ENCODE measurements at places on chromosomes 5 and 9.

GRCh38 chr5:14399054-14399692, 182.4 kb upstream of the OTULINL start:
- no peak for DNase-seq

DNA sequence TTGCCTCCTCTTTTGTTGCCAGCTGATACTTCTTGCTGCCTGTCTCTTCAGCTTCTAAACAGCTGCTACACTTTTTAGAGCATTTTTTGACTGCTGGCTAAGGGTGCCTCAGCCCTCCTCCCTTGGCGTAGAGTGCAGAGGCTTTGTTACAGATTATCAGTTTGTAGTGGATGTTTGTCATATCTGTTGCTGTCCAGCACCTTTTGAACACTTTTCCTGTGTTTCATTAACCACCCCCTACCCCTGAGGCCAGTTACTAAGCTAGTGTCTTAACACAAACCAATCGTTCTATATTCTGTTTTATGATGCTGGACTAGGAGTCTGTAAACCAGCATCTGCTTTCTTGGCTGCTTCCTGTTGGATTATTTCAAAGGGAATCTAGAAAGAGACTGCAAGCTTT, 441.5 kb downstream of the DNAH5 start:
- DNase-seq = no peak

DNA sequence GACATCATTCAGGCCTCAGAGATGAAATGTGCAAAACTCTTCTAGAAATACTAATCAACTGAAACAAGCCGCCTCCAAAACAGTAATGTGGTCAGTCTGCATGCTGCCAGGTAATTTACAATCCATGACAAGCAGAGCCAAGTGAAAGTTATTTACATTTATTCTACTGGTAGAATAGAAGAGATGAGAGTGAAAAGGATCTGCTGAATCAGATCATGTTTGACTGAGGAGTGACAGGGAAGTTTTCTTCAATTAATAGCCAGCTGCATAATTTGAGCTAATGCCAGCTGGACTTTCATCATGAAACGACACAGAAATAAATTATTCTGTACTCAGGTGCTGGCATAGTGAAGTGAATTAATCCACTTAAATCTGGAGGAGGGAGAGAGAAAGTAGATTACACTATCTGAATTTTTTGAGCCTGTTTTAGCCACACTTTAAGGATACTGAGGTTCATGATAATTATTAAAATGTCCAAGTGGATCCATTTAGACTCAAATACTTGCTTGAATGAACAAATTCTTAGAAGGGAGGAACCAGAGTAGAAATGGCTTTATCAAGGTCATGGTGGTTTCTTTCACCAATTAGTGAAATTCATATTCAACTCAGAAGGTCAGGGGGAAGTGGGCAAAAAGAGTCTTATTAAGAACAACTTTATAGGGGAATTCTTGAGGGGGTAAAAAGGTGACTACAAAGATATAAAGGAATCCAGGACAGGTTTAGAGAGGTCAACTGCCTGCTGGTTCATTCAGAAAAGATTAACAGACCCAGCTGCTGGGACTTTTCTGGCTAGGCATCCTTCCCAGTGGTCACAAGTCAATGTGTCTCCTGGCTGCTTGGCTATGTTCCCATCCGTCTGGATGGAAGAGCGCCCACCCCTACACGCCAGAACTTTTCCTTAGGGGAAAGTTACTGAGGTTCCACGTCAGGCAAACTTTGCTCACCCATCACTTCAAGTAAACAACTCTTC, 350.4 kb downstream of the PDE4D start:
- DNase-seq = no peak

DNA sequence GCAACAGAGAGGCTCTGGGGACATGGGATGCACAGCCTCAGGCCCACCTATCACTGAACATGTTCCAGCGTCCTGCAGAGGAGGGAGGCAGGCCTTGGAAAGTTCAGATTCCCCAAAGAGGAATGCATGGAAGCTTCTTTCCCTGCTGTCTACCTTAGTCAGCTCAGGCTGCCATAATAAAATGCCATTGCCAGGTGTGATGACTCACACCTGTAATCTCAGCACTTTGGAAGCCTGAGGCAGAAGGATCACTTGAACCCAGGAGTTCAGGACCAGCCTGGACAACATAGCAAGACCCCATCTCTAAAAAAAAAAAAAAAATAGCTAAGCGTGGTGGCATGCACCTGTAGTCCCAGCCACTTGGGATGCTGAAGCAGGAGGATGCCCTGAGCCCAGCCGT, 24.5 kb upstream of the TOR1B start:
- DNase-seq = no peak

DNA sequence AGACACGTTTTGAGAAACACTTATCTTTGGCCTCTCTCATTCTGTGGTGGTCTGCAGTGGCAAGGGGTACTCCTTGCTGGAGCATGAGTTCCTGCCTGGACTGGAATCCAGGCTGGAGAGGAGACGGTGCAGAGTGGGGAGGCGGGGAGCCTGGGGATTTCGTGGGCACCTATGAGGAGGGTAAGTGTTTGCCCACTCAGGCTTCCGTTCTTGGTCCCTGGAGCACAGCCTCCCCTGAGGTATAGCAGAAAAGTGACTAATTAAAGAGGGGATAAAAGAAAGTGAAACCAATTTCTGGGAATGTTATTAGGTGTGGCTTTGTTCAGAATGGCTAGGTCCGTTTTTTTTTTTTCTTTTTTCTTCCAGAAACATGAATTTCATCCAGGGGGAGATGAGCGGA, 90.8 kb downstream of the ARHGAP26 start:
- DNase-seq = no peak

- no peak for DNase-seq
Measured at GRCh38 chr5:96084874-96085506, 123.3 kb upstream of the ELL2 start.

GRCh38 chr9:89996116-89996515, 391.3 kb downstream of the GADD45G start:
- no peak for DNase-seq

- no peak for DNase-seq
Measured at GRCh38 chr5:177366528-177367322, 9.0 kb downstream of the RGS14 start.

GRCh38 chr9:88678008-88678407, 143.0 kb downstream of the NXNL2 start:
- no peak for DNase-seq

DNA sequence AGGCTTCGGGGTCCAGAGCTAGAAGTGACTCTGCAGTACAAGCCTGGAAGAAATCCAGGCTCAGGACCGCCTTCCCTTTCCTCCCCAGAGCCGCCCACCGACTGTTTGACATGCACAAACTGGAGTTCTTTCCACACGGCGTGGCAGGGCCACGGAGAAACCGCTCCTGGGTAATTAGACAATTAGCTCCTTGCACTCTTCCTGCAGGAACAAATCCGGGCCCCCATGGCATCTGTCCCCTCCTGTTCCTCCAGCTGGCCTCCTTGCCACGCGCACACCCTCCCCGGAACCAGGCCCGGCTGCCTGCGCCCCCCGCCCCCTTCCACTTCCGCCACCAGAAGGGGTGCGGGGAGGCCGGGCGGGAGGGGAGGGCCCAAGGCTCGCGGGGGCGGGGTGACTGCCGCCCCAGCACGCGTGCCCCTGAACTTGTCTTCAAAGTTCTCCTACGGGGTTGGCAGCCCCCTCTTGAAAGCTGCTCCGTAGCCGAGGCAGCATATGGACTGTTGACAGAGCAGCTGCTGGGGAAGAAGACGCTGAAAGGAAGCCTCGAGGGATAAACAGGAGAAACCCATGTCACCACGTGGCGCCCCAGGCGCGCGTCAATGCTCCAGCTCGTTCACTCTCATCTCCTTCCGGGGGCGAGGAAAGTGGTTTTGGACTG, 74.3 kb downstream of the SEC61B start:
- DNase-seq = peak; percentile 15

DNA sequence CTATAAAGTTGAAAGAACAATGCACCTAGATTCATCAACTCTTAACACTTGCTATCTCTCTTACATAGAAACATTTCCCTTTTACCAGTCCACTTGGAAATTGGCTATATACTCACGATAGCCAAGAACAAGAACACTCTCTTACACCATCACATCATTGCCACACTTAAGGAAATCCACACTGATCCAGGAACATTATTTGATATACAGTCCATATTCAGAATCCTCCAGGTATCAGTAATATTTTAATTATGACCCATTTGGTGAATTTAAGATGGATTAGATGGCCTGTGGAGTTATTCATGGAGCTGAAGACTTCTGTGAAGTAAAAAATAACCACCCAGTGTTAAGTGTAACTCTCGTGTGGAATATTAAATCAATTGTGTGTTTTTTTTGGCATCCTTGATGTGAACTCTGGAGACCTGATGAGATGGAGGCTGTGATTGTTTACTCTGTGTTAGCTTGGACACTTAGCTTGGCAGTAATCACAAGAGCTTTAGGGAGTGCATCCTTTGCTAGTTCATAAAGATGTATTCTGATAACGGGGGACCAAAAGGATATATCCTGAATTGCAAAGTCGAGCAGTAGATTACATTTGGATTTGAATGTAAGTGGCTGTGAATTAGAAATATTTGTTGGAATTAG, 52.0 kb upstream of the ABL1 start:
- DNase-seq = no peak

- no peak for DNase-seq
Measured at GRCh38 chr9:131485728-131486422, 16.8 kb upstream of the POMT1 start.

DNA sequence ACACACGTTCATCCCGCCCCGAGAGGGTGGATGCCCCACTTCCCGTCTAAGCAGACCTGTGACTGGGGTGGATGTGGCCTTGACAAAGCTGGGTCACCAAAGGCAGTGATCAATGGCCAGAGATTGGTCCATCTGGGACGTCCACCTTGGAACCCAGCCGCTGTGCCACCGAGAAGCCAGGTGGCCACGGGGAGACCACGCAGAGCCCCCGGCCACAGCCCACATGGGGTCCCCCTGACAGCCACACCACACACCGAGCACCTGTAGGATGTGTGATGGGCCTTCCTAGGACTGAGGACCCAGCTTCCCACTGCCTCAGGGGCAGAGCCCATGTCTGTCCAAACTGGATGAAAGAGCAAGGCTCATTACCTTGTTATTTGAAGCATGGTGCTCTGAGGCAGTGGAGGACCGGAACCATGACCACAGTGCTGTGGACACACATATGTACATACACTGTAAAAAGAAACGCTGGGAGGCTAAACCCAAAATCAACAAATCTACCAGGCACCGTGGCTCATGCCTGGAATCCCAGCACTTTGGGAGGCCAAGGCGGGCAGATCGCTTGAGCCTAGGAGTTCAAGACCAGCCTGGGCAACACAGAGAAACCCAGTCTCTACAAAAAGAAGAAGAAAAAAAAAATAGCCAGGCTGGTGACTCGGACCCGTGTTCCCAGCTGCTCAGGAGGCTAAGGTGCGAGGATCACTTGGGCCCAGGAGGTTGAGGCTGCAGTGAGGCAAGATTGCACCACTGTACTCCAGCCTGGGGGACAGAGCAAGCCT, 50.1 kb downstream of the MRPL36 start:
- no peak for DNase-seq

DNA sequence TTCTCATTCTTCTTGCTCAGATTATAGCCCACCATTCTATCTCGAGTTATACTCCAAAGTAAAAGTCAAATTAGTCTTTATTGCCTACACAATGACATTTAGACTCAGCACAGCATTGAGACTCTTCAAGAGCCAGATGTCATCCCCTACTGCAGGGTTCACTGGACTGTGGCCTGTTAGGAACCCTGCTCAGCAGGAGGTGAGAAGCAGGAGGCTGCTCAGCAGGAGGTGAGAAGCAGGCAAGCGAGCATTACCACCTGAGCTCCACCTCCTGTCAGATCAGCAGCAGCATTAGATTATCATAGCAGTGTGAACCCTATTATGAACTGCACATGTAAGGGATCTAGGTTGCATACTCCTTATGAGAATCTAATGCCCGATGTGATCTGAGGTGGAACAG, 12.7 kb upstream of the LIFR start:
- DNase-seq = no peak

DNA sequence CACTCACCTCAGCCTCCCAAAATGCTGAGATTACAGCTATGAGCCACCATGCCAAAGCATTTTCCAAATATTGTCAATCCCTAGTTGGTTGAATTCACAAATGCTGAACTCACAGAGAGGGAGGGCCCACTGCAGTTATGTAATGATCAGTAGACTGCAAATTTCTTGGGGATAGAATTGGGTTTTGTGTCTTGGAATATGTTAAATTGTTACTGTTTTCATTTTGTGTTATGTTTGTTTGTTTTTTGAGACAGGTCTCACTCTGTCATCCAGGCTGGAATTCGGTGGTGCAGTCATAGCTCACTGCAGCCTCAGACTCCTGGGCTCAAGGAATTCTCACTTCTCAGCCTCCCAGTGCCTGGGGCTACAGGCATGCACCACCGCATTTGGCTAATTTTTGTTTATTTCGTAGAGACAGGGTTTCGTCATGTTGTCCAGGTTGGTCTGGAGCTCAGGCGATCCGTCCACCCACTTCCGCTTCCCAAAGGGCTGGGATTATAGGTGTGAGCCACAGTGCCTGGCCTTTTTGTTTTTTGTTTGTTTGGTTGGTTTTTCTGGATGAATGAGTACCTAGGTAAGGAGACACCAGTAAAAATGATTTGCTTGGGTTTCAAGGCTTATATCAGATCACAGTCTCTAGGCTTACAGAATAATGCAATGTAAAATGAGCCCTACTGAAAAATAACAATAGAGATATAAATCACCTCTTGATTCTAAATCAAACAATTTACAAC, 31.5 kb upstream of the LMNB1 start:
- DNase-seq = no peak

DNA sequence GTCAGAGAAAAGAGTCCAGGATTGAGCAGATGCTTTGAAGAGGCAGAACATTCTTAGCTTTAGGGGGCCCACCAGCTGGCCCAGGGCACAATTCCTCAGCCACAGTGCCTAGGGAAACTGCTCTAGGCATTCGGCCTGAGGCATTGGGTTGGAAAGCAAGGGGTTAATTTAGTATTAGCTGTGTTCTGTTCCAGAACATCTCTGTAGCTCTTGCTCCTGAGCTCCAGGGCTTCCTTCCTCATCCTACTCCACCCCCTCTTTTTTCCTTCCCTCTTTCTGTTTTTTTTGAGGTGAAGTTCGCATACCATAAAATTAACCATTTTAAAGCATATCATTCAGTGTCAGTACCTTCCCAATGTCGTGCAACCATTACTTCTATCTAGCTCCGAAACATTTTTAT, 74.5 kb upstream of the PANK3 start:
- DNase-seq = no peak

DNA sequence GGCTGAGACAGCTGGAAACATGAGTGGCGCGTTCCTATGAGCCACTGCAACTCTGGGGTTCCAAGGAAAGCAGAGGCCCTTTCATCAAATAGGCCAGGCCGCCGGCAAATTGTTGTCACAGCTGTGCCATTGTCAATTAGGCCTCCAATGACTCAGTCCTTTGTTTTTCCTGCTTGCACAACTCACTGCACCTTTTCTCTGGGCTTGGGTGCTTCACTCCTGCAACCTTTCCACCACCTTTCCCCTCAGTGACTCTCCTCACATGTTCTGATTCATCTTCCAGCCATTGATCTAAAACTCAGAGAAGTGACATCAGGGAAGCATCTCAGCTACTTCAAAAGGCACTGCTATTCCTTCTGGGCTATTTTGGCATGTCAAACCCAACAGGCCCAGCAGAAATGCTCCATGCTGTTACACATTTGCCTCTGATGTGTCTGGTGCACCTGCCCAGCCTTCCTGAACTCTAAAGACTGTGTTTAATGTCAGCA, 653.7 kb downstream of the NR2F1-AS1 start:
- no peak for DNase-seq

Data from activated T-helper 1 cell treated with Interleukin-2 at 50 U/mL for 16 hours (primary cell).